ENCODE measurements at places on chromosomes 2 and 18. TPM values are rescaled to one million over a fixed set of nuclear protein-coding genes. Genes with fewer than 3 reads are reported as not detected.

- no peak overlapping the region for H3K4me3 ChIP-seq
- no peaks in the 10 kb centered on the region for H3K27me3 ChIP-seq
- no peaks in the 10 kb centered on the region for H3K4me1 ChIP-seq
- no peaks in the 10 kb centered on the region for H3K36me3 ChIP-seq
Measured at GRCh38 chr2:225120186-225120585, 77.9 kb upstream of the DOCK10 start.

- H3K4me1 ChIP-seq, result no peaks in the 10 kb centered on the region
- H3K27me3 ChIP-seq, result no peaks in the 10 kb centered on the region
- no peak overlapping the region for H3K4me3 ChIP-seq
- no peak for DNase-seq
Measured at GRCh38 chr2:152067823-152068222, 31.0 kb downstream of the CACNB4 start.

- H3K4me3 ChIP-seq, result no peak overlapping the region
- DNase-seq, result no peak
- no peaks in the 10 kb centered on the region for H3K27me3 ChIP-seq
- H3K27ac ChIP-seq, result no peak overlapping the region
- H3K4me1 ChIP-seq, result no peaks in the 10 kb centered on the region
- no peaks in the 10 kb centered on the region for H3K36me3 ChIP-seq
Measured at GRCh38 chr2:205145888-205146287, 536.4 kb upstream of the NRP2 start.

DNA sequence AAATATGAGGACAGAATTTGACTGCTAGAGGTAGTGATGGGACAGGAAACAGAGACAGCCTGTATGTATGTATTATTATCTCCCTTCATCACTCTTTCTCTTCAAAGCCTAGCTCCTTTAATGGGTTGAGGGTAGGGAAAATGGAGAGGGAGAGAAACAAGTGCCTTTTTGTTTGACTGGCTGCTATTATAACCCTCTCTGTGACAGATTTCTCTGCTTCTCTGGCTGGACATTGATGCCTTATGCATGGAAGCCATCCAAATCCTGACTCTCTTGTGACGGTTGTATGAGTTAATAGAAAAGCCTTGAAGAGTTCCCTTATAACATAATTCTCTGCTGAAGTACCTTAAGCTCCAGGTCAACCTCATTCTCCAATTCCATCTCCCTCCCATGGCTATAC lies 118.5 kb upstream of the COL5A2 start:
- no peaks in the 10 kb centered on the region for H3K27me3 ChIP-seq
- no peak overlapping the region for H3K27ac ChIP-seq
- no peak overlapping the region for H3K4me3 ChIP-seq
- no peaks in the 10 kb centered on the region for H3K4me1 ChIP-seq
- H3K36me3 ChIP-seq, result no peaks in the 10 kb centered on the region
- no peak for DNase-seq

Gene XPO1
- 55.8 TPM for total RNA-seq

Gene OTOS
- total RNA-seq, result not detected

- no peak for DNase-seq
- H3K36me3 ChIP-seq, result no peaks in the 10 kb centered on the region
- no peak overlapping the region for H3K4me3 ChIP-seq
- H3K27ac ChIP-seq, result no peak overlapping the region
- no peaks in the 10 kb centered on the region for H3K27me3 ChIP-seq
- no peaks in the 10 kb centered on the region for H3K4me1 ChIP-seq
Measured at GRCh38 chr18:27749194-27749593, 427.7 kb downstream of the CDH2 start.

GRCh38 chr2:234401426-234401825 lies 95.5 kb downstream of the ARL4C start:
- no peaks in the 10 kb centered on the region for H3K27me3 ChIP-seq
- no peak overlapping the region for H3K27ac ChIP-seq
- no peaks in the 10 kb centered on the region for H3K4me1 ChIP-seq

Gene CFAP221
- 0.17 TPM for total RNA-seq

- H3K4me3 ChIP-seq, result no peak overlapping the region
- no peaks in the 10 kb centered on the region for H3K27me3 ChIP-seq
- H3K27ac ChIP-seq, result no peak overlapping the region
- no peaks in the 10 kb centered on the region for H3K36me3 ChIP-seq
- peaks cover 33% of the 10 kb centered on the region for H3K4me1 ChIP-seq
- no peak for DNase-seq
Measured at GRCh38 chr2:241865416-241865956, 4.0 kb upstream of the RTP5 start.

- H3K27me3 ChIP-seq, result peaks cover 19% of the 10 kb centered on the region
- no peak for DNase-seq
- no peaks in the 10 kb centered on the region for H3K4me1 ChIP-seq
- H3K36me3 ChIP-seq, result no peaks in the 10 kb centered on the region
- no peak overlapping the region for H3K4me3 ChIP-seq
Measured at GRCh38 chr2:222242532-222242931, 56.3 kb downstream of the PAX3 start.

- no peaks in the 10 kb centered on the region for H3K27me3 ChIP-seq
- H3K4me3 ChIP-seq, result no peak overlapping the region
- no peak overlapping the region for H3K27ac ChIP-seq
Measured at GRCh38 chr18:997499-997898, 92.8 kb downstream of the ADCYAP1 start.

GRCh38 chr2:158130832-158131473 lies 29.3 kb downstream of the UPP2 start:
- H3K36me3 ChIP-seq, result no peaks in the 10 kb centered on the region
- H3K4me3 ChIP-seq, result no peak overlapping the region
- no peak for DNase-seq
- H3K27me3 ChIP-seq, result no peaks in the 10 kb centered on the region
- no peak overlapping the region for H3K27ac ChIP-seq

Gene DNAJC27
- 8.6 TPM for total RNA-seq

Gene KRTCAP3
- total RNA-seq, result not detected

DNA sequence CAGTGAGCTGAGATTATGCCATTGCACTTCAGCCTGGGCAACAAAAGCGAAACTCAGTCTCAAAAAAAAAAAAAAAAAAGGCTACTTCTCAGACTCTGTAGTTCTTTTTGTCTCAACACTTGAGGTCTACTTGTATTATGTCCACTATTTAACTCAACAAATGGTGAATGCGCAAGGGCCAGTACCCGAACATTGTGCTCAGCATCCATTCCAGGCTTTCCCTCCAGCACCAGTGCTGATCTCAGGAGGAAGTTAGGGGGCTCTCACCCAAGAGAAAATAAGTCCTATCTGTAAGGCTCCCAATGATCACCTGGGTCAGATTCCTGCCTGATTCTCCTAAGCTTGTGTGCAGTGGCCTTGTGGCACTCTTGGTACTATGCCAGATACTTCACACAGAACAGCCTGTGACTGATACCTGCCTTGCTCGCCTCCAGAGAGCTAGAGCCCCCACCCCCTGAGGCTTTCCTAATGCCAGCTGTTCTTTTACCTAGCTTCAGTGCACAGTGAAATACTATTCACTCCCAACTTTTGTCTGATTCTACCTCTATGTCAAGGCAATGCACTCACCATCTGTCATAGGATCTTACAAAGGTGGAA lies 74.9 kb downstream of the INO80D start:
- no peak for DNase-seq
- no peaks in the 10 kb centered on the region for H3K27me3 ChIP-seq
- no peak overlapping the region for H3K27ac ChIP-seq
- H3K36me3 ChIP-seq, result peaks cover 60% of the 10 kb centered on the region
- no peak overlapping the region for H3K4me3 ChIP-seq

- no peak overlapping the region for H3K27ac ChIP-seq
- H3K36me3 ChIP-seq, result no peaks in the 10 kb centered on the region
- DNase-seq, result no peak
- H3K4me3 ChIP-seq, result no peak overlapping the region
- no peaks in the 10 kb centered on the region for H3K4me1 ChIP-seq
Measured at GRCh38 chr2:151649966-151650365, 84.3 kb downstream of the NEB start.

DNA sequence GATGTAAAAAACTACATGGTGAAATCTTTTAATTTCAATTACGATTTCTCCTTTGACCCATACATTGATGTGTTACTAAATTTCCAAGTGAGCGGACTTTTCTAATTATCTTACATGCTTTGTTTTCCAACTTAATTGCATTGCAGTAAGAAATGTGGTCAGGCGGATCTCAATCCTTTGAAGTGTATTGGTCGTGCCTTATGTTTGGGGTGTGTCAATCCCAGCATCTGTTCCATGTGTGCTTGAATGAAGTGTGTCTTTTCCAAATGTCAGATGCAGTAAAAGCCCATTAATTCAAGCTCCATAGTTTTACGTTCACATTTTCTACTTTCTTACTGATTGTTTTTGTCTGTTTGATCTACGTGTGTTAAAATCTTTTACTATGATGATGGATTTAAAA lies 113.1 kb downstream of the UXS1 start:
- H3K36me3 ChIP-seq, result no peaks in the 10 kb centered on the region
- H3K4me1 ChIP-seq, result peaks cover 8% of the 10 kb centered on the region
- no peak overlapping the region for H3K4me3 ChIP-seq

- no peak overlapping the region for H3K4me3 ChIP-seq
- H3K4me1 ChIP-seq, result no peaks in the 10 kb centered on the region
- H3K27me3 ChIP-seq, result no peaks in the 10 kb centered on the region
Measured at GRCh38 chr2:168402531-168402930, 53.5 kb upstream of the CERS6 start.

- peak overlapping the region; percentile 46 for H3K4me3 ChIP-seq
- no peak overlapping the region for H3K27ac ChIP-seq
- peaks cover 22% of the 10 kb centered on the region for H3K27me3 ChIP-seq
- peak; percentile 89 for DNase-seq
Measured at GRCh38 chr2:241804326-241805229, 4.4 kb upstream of the NEU4 start.

DNA sequence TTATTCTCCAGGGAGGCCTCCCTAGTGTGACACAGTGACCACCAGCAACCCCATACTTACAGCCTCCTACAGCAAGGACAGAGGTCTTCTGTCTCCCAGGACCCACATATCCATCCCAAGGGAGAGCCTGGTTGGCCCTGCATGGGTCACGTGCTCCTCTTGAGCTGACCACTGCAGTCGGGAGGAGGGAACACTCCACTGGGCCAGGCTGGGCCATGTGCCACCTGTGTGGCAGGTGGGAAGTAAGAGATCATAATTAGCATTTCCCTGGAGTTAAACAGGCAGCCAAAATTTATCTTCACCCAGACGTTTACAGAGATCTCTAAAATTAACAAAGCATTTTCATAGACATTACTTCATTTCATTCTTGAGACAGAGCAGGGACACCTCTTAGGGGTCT lies 33.4 kb upstream of the MLPH start:
- no peak overlapping the region for H3K27ac ChIP-seq
- no peak for DNase-seq
- no peak overlapping the region for H3K4me3 ChIP-seq

DNA sequence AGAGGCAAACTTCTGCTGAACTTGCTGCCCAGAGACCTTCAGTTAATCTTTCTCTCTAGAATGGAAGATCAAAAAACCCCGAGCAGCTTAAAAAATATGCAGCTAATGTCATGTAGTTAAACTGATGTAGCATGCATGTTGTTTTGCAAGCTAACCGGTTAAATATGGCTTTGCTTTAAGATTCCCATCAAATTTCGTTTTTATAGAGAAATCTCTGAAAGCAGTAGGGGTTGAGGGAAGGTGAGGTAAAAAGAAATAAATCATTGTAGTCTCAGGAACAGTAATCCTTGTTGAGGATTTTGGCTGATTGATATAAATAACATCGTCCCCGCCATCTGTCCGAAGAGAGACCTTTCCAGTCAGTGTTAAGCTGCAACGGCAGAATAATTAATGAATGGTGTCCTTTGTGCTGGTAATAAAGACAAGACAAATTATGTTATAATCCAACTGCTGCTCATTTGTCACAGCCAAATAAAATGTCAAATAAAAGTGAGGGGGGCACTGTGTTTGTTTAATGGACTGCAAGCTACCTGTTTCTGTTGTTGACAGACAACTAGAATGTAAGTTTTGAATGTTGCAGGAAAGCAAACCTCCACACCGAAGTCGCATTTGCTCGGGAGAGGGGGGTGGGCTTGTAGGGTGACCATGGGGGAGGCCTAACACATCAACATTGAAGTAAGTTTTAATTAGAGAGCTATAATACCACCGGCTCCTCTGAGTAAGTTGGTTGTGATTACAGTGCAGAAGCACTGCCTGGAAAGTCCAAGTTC lies 555.5 kb downstream of the ARHGAP15 start:
- peaks cover 14% of the 10 kb centered on the region for H3K4me1 ChIP-seq
- H3K36me3 ChIP-seq, result no peaks in the 10 kb centered on the region
- no peak overlapping the region for H3K4me3 ChIP-seq
- no peak for DNase-seq
- H3K27ac ChIP-seq, result no peak overlapping the region

Gene AKAIN1
- total RNA-seq, result not detected

Gene SPATA3
- total RNA-seq, result not detected

DNA sequence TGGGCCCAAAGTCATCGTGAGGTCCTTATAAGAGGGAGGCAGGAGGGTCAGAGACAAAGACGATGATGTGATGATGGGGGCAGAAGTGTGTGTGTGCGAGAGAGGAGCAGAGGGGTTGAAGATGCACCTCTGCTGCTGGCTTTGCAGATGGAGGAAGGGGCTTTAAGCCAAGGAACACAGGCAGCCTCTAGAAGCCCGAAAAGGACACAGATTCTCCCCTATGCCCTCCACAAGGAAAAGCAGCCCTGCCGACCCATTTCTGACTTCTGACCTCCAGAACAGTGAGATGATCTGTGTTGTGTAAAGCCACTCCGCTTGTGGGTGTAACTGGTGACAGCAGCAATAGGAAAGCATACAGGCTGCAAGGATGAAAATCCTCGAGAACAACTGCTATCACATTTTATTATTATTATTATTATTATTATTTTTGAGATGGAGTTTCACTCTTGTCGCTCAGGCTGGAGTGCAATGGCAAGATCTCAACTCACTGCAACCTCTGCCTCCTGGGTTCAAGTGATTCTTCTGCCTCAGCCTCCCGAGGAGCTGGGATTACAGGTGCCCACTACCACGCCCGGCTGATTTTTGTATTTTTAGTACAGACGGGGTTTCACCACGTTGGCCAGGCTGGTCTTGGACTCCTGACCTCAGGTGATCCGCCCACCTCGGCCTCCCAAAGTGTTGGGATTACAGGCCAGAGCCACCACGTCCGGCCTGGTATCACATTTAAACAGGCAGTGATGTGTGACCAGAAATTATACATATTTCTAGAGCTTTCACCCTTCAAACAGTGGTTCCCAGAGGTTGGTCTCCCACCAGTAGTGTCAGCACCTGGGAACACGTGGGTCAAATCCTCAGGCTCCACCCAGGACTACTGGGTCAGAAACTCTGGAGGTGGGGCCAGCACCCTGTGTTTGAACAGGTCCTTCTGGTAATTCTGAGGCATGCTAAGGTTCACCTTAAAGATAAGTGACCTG lies 170.5 kb downstream of the TGIF1 start:
- H3K36me3 ChIP-seq, result no peaks in the 10 kb centered on the region
- H3K27me3 ChIP-seq, result no peaks in the 10 kb centered on the region
- peaks cover 38% of the 10 kb centered on the region for H3K4me1 ChIP-seq

- no peak for DNase-seq
- no peaks in the 10 kb centered on the region for H3K36me3 ChIP-seq
- no peak overlapping the region for H3K4me3 ChIP-seq
- peaks cover 9% of the 10 kb centered on the region for H3K4me1 ChIP-seq
- no peaks in the 10 kb centered on the region for H3K27me3 ChIP-seq
- H3K27ac ChIP-seq, result no peak overlapping the region
Measured at GRCh38 chr2:41706286-41706685, 341.5 kb upstream of the PKDCC start.
